ENCODE measurements at places on chromosomes 16 and 17.

DNA sequence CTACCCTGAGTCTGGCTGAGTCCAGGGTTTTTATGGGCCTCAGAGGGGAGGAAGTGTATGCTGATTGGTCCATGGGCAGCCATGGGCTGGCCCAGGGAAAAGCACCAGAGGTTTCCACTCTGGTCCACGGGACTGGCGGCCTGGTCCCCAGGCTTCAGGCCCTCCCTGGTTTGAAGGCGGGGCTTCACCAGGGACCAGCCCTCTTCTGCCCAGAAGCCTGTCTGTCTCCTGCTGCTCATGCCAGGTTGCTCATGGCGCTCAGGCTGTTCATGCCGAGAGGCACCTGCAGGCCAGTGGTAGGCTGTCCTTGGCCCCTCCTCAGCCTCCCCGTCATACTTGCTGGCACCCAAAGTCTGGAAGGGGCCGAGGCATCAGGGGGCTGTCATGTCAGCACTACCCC is 45.0 kb upstream of the CLEC19A start:
- no peak for DNase-seq

- no peak for DNase-seq
These were observed 286.1 kb downstream of the SEC14L1 start for GRCh38 chr17:77426676-77427386.

DNA sequence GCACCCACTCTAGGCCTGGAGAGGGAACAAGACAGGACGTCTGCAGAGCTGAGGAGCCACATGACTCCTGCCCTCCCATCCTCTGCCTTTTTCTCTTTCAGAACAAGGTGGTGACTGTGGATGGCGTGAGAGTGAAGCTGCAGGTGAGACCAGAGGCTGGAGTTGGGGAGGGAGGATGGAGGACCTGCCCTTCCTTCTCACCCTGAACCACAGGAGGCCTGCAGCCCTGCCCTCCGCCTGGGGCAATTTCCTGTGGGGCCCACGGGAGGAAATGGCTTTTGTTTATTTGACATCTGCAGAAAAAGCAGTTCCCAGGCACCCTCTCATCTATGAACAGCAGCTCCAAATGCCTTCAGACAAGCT is 5.1 kb downstream of the RAB37 start:
- DNase-seq, result no peak

DNA sequence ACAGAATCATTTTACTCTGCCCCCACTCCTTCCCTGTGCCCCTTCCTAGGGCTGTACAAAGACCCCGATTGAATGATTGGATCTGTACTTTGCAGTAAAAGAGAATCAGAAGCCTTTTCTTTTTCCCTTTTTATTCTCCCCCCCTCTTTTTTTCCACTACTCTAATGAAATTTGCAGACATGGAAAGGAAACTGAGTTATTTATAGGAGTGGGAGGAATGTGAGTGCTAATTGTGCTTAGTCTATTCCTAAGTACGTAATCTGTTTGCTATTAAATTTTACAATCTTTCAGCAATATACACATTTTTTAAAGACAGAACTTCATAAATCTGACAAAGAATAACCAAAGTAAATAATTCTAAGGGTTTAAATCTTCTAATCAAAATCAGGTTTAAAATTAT is 314.3 kb downstream of the MAP2K6 start:
- no peak for DNase-seq
